CD4-positive, alpha-beta memory T cell (primary cell): ENCODE measurements at places on chromosomes 12 and 14.

DNA sequence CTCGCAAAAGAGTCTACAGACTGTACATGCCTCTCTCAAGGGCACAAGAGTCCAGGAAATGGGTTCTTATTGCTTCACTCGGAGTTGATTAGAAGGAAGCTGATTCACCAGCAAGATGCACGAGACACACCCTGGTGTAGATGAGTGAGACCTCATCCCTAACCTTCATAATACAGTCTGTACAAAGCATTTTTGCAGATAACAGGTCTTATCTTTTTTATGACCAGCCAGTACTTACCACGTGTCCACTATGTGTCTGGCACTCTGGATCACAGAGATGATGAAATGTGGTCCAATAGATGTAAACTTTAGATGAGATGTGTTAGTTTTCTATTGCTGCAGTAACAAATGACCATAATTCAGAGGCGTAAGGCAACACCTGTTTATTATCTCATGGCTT lies 53.4 kb upstream of the PWP1 start:
- H3K4me1 ChIP-seq, result no peaks in the 10 kb centered on the region
- H3K27ac ChIP-seq, result no peak overlapping the region
- no peaks in the 10 kb centered on the region for H3K27me3 ChIP-seq
- no peaks in the 10 kb centered on the region for H3K36me3 ChIP-seq

- H3K27ac ChIP-seq, result peak overlapping the region; percentile 88
- no peaks in the 10 kb centered on the region for H3K27me3 ChIP-seq
- DNase-seq, result no peak
- H3K4me3 ChIP-seq, result peak overlapping the region; percentile 92
- H3K4me1 ChIP-seq, result peaks cover 87% of the 10 kb centered on the region
Observed at GRCh38 chr12:123233505-123234308, 471 bp downstream of the MTRFR start.

- peak overlapping the region; percentile 74 for H3K27ac ChIP-seq
- H3K4me3 ChIP-seq, result peak overlapping the region; percentile 40
- peaks cover 3% of the 10 kb centered on the region for H3K36me3 ChIP-seq
- no peaks in the 10 kb centered on the region for H3K27me3 ChIP-seq
- DNase-seq, result no peak
Observed at GRCh38 chr12:94261786-94262185, 113.4 kb downstream of the PLXNC1 start.

GRCh38 chr12:80154261-80154660 lies 54.9 kb downstream of the OTOGL start:
- H3K4me1 ChIP-seq, result no peaks in the 10 kb centered on the region
- H3K27ac ChIP-seq, result no peak overlapping the region
- H3K36me3 ChIP-seq, result no peaks in the 10 kb centered on the region

- no peaks in the 10 kb centered on the region for H3K27me3 ChIP-seq
- no peak for DNase-seq
- no peaks in the 10 kb centered on the region for H3K36me3 ChIP-seq
- peak overlapping the region; percentile 91 for H3K27ac ChIP-seq
- H3K4me3 ChIP-seq, result peak overlapping the region; percentile 87
Observed at GRCh38 chr12:6943389-6943721, 261 bp upstream of the RNU7-1 start.

DNA sequence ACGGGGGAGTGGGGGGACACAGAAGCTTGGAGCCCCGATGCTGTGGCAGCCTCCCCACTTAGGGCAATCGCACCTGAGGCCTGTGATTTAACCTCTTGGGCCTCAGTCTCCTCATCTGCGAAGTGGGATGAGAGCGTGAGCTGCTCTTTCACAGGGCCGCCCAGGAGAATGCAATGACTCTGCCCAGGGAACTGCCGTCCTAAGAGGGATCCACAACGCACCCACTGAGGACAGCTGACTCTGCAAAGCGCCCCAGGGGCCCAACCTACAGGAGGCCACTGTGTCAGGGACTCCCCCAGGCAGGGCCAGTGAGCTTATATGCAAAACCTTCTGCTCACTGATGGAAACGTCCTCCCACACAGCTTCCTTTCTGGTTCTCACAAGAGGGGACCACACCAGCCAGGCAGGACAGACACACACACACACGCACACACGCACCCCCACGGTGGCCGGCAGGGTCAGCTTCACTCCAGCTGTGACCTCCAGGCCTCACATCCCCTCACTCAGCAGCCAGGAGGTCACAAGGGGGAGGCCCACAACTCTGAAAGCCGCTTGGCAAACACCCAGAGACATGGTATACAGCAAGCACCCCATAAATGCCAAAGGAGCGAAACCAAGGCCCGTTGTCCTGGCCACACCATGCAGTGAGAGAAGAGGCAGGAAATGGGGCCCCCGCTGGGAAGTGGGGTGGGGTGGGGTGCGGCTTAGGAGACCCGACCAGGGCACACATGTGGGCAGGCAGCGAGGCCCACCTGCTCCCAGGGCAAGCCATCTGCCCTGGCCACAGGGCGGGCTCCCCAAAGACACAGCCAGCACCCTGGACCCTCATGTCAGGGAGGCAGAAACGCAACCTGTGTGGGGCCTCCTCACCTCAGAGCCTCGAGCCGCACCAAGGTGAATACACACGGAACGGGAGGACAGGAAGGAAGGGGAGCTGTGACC lies 73.3 kb downstream of the NCOR2 start:
- H3K27ac ChIP-seq, result peak overlapping the region; percentile 25
- no peak for DNase-seq
- no peak overlapping the region for H3K4me3 ChIP-seq
- H3K4me1 ChIP-seq, result peaks cover 16% of the 10 kb centered on the region
- no peaks in the 10 kb centered on the region for H3K27me3 ChIP-seq

DNA sequence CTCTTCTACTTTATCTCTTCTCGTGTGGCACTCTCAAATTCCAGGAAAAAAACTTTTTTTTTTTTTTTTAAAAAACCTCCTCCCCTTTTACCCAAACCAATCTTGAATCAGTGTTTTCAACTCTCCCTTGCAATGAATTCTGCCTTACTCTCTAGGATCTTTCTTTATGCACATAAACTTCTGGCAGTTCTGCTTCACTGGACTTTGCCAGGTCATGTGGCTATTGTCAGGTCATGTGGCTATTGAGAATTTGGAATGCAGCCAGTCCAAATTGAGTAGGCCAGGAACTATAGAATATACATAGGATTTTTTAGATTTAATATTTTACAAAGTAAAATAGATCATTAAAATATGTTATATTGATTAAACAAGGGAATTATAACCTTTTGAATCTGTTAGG lies 218.2 kb downstream of the TMTC3 start:
- no peak overlapping the region for H3K4me3 ChIP-seq
- H3K27ac ChIP-seq, result no peak overlapping the region
- no peaks in the 10 kb centered on the region for H3K36me3 ChIP-seq
- DNase-seq, result no peak
- H3K27me3 ChIP-seq, result no peaks in the 10 kb centered on the region

DNA sequence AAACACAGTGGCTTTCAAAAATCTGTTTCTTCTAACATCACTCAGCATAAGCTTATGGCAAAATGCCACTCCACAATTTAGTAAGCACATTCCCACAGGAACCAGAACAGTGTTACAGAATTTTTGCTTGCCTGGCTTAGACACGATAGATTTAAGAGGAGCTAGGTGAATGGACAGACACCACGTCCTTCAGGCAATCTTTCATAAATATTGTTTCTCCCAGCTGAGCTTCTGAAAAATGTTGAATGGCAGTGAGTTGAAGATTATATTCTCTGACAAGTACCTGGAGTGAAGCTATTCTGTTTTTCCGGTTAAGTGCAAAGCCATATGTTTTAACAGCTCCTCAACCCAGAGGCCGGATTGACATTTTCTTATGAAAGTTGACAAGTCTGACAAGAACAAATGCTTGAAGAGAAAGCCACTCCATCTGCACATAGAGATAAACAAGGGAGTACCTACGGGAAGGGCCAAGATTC lies 102.0 kb downstream of the FSCB start:
- no peaks in the 10 kb centered on the region for H3K27me3 ChIP-seq
- no peak overlapping the region for H3K4me3 ChIP-seq
- H3K4me1 ChIP-seq, result no peaks in the 10 kb centered on the region
- H3K36me3 ChIP-seq, result no peaks in the 10 kb centered on the region
- DNase-seq, result no peak

GRCh38 chr14:37590428-37591139 lies 4.5 kb downstream of the FOXA1 start:
- DNase-seq, result no peak
- H3K27ac ChIP-seq, result no peak overlapping the region
- no peak overlapping the region for H3K4me3 ChIP-seq
- peaks cover 7% of the 10 kb centered on the region for H3K4me1 ChIP-seq
- no peaks in the 10 kb centered on the region for H3K36me3 ChIP-seq

- no peak overlapping the region for H3K27ac ChIP-seq
Observed at GRCh38 chr12:58818546-58818945, 101.8 kb downstream of the LRIG3 start.

DNA sequence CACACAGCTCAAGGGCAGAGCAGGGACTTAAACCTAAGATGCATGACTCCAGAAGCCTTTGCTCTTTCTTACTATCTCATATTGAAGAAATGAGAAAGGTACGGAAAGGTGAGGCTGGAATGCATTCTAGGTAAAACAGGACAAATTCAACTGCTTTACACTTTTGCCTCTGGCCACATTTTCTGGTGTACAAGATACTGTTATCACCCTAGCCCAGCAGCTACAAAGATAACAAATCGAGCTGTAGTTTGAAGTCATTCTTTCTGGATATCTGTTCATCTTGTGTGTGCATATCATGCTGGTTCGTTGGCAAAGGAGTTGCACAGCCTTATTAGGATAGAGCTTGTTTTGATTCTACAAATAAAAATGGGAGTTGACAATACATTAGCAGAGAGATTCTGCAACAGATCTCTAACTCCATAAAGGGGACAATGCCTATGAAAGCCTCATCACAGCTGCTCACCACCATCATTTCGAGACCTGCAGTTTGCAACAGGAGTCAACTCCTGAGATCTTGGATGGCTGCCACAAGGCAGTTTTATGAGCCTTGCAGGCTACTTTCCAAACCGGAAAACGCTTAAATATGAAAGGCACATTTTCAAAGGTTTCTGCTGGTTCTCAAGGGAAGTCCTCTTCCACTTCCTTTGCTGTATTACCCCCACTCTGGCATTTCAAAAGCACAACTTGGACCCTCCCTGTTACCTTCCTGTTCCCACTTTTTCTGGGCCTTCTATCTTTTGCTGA lies 64.9 kb downstream of the STXBP6 start:
- no peaks in the 10 kb centered on the region for H3K27me3 ChIP-seq
- no peak overlapping the region for H3K4me3 ChIP-seq
- H3K36me3 ChIP-seq, result no peaks in the 10 kb centered on the region

GRCh38 chr12:116885491-116885890 lies 4.2 kb upstream of the HRK start:
- H3K27ac ChIP-seq, result no peak overlapping the region
- no peak for DNase-seq
- H3K4me1 ChIP-seq, result peaks cover 11% of the 10 kb centered on the region
- H3K4me3 ChIP-seq, result no peak overlapping the region
- peaks cover 14% of the 10 kb centered on the region for H3K27me3 ChIP-seq

GRCh38 chr14:56659964-56660551 lies 80.5 kb downstream of the TMEM260 start:
- H3K4me1 ChIP-seq, result no peaks in the 10 kb centered on the region
- DNase-seq, result peak; percentile 3
- H3K4me3 ChIP-seq, result no peak overlapping the region
- H3K27ac ChIP-seq, result no peak overlapping the region

- no peak for DNase-seq
- H3K4me1 ChIP-seq, result peaks cover 16% of the 10 kb centered on the region
- no peak overlapping the region for H3K4me3 ChIP-seq
- H3K27me3 ChIP-seq, result no peaks in the 10 kb centered on the region
- no peaks in the 10 kb centered on the region for H3K36me3 ChIP-seq
- H3K27ac ChIP-seq, result no peak overlapping the region
Observed at GRCh38 chr12:104150416-104150815, 12.4 kb upstream of the NFYB start.

DNA sequence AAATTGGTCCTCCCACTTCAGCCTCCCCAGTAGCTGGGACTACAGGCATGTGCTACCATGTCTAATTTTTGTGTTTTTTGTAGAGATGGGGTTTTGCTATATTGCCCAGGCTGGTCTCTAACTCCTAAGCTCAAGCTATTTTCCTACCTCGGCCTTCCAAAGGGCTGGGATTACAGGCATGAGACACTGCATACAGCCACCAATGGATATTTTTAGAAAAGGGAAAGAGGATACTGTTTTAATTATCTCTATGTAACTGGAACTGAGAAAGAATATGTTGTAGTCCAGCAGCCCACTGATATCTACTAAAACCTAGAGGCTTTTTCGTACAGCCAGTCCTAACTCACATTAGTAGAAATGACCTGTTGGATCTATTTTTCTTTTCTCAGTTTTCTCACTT lies 6.2 kb downstream of the TMPRSS12 start:
- no peak for DNase-seq
- peaks cover 8% of the 10 kb centered on the region for H3K27me3 ChIP-seq
- no peaks in the 10 kb centered on the region for H3K36me3 ChIP-seq
- H3K4me3 ChIP-seq, result no peak overlapping the region
